ENCODE measurements at places on chromosomes 13 and 19. TPM values are rescaled to one million over a fixed set of nuclear protein-coding genes. Genes with fewer than 3 reads are reported as not detected.
A peak's percentile ranks its signal among the peaks of the same experiment; 100 is the strongest.

The CYP4F11 gene
- total RNA-seq = 65.3 TPM

DNA sequence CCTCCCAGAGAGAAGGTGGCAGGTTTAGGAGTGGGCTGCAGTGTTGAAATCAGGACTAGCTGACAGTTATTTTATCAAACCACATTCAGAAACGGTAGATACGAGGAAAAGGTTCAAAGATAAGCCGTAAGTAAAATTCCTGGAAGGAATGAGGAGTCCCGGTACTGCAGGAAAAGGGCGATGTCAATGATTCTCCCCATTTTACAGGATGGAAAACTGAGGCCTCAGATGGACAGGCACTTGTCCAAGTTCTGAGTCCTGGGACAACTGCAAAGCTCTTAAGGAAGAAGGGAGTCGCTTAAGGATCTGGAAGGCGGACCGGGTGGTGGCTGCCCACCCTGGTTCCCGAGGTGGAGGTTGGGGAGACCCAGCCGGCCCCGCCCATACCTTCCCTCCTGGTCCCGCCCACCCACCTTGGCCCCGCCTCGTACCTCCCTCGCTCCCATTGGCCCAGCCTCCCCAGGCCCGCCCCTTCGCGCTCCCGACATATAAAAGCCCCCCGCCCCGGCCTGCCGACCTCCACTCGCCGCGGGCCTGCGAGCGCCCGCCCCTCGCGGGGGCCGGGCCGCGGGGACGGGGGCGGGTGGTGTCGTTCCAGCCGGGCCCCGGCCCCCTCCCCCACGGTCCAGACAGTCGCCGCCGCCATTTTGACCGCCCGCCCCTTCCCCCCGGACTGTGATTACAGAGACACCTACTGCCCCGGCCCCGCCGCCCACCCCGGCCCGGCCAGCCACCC, 603 bp downstream of the RFX1 start:
- H3K27ac ChIP-seq = peak overlapping the region; percentile 98
- DNase-seq = peak; percentile 96
- no peaks in the 10 kb centered on the region for H3K36me3 ChIP-seq
- H3K27me3 ChIP-seq = no peaks in the 10 kb centered on the region

- no peak overlapping the region for H3K27ac ChIP-seq
- no peaks in the 10 kb centered on the region for H3K36me3 ChIP-seq
- DNase-seq = no peak
- H3K4me1 ChIP-seq = no peaks in the 10 kb centered on the region
- no peaks in the 10 kb centered on the region for H3K27me3 ChIP-seq
- no peak overlapping the region for H3K4me3 ChIP-seq
Observed at GRCh38 chr19:540867-541637, 2.8 kb upstream of the GZMM start.

The GJB2 gene
- 3.3 TPM for total RNA-seq

- peaks cover 6% of the 10 kb centered on the region for H3K36me3 ChIP-seq
- H3K27ac ChIP-seq = no peak overlapping the region
- H3K27me3 ChIP-seq = no peaks in the 10 kb centered on the region
- no peak overlapping the region for H3K4me3 ChIP-seq
- H3K4me1 ChIP-seq = no peaks in the 10 kb centered on the region
Observed at GRCh38 chr19:43913383-43913782, 21.7 kb downstream of the ZNF45 start.

GRCh38 chr19:49094505-49095482, 9.5 kb downstream of the SNRNP70 start:
- no peaks in the 10 kb centered on the region for H3K4me1 ChIP-seq
- no peak overlapping the region for H3K4me3 ChIP-seq
- no peak overlapping the region for H3K27ac ChIP-seq
- no peak for DNase-seq
- H3K36me3 ChIP-seq = peaks cover 4% of the 10 kb centered on the region

GRCh38 chr13:74966814-74967424, 515.0 kb downstream of the TBC1D4 start:
- H3K36me3 ChIP-seq = no peaks in the 10 kb centered on the region
- H3K4me1 ChIP-seq = no peaks in the 10 kb centered on the region
- H3K27ac ChIP-seq = no peak overlapping the region

- H3K36me3 ChIP-seq = no peaks in the 10 kb centered on the region
- DNase-seq = no peak
- no peaks in the 10 kb centered on the region for H3K27me3 ChIP-seq
Observed at GRCh38 chr13:23680845-23681669, 110.8 kb downstream of the TNFRSF19 start.

GRCh38 chr13:83333614-83334388, 548.5 kb downstream of the SLITRK1 start:
- no peak for DNase-seq

DNA sequence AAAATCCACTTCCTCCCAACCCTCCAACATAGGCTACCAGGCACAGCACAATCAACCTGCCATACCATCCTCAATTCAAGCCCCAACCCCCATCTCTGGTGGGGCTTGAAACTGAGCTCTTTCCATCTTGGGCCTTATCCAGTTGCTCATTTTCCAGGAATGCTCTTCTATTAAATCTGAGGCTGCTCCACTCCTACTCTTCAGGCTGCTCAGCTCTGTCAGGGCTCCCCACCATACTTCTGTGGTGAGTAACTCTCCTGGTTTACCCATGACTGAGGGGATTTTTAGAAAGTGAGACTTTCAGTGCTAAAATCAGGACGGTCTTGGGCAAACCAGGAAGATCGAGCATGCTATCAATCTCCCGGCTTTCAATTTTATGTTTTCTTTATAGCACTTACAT, 512.8 kb downstream of the LMO7 start:
- no peak overlapping the region for H3K4me3 ChIP-seq
- H3K27ac ChIP-seq = no peak overlapping the region
- no peaks in the 10 kb centered on the region for H3K4me1 ChIP-seq

The GPC5 gene
- total RNA-seq = 4.1 TPM

The SLC7A9 gene
- total RNA-seq = 22.3 TPM

DNA sequence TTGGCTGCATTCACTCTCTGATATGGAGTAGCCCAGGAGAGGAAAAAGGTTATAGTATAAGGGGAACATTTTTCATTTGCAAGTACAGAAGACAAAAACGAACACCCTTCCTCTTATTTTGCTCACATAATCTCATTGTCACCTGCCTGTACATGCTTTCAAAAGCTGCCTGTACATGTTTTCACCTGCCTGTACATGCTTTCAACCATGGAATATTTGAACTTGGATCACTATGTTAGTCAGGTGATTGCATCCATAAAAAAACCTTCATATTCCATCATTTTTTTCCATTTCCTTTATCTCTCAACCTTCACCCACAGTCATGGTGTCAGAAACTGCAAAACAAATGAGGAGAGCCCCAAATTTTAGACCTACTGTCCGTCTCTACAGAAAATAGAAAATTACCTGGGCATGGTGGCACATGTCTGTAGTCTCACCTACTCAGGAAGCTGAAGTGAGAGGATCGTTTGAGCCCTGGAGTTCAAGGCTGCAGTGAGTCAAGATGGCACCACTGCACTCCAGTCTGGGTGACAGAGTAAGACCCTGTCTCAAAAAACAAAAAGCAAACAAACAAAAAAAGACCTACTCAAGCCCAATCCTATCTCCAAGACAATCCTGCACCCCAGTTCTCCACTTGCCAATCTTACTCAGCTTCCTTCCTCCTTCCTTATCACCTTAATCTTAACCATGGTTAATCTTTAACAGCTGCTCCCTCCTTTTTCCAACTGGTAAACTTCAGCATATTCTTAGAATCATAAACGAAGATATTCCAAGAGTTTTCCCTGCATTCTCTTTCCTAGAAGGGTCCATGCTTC, 11.6 kb downstream of the IGFL2 start:
- H3K4me3 ChIP-seq = no peak overlapping the region
- H3K36me3 ChIP-seq = no peaks in the 10 kb centered on the region
- H3K4me1 ChIP-seq = no peaks in the 10 kb centered on the region
- peak overlapping the region; percentile 48 for H3K27ac ChIP-seq

The ZNF724 gene
- 19.8 TPM for total RNA-seq

The NLRP5 gene
- total RNA-seq = not detected

- H3K36me3 ChIP-seq = no peaks in the 10 kb centered on the region
- peaks cover 13% of the 10 kb centered on the region for H3K4me1 ChIP-seq
- H3K27ac ChIP-seq = peak overlapping the region; percentile 78
Observed at GRCh38 chr19:8208119-8208921, 850 bp upstream of the CERS4 start.

The KCNC3 gene
- 0.27 TPM for total RNA-seq

The ZNF574 gene
- 11.0 TPM for total RNA-seq

The CDX2 gene
- 33.0 TPM for total RNA-seq

DNA sequence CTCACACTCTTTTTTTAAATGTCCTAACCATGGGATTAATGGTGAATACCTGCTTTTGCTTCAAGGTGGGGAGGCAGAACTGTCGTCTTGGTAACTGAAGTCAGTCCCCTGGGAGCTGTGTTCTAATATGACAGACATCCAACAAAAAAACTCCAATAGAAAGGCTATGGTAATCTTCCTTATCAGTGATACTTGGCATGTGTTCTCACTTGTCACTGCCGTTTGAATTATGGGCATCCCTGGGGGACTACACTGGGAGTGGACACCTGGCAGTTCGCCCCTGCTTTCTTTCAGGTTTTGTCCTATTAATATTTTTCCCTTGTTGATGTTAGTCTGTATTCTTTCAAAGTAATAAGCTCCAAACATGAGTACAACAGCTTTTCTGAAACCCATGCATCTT, 252.6 kb downstream of the SLITRK5 start:
- no peak overlapping the region for H3K27ac ChIP-seq
- no peaks in the 10 kb centered on the region for H3K36me3 ChIP-seq
- no peak overlapping the region for H3K4me3 ChIP-seq
- no peak for DNase-seq
- no peaks in the 10 kb centered on the region for H3K27me3 ChIP-seq

DNA sequence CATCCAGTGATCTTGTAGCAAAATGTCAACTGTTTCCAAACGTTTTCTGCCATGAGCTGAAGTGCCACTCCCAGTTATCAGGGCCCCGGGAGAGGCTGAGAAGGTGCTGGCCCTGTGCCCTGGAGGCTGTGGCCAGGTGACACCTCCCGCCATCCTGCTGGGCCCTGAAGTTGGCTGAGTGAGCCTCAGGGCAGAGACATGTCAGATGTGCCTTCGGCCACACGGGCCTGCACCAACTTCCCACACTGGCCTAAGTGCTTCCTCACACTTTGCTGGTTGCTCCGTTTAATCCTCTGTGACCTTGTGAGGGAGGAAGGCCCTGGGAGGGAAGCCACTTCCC, 4.8 kb downstream of the ADPRHL1 start:
- DNase-seq = no peak
- no peaks in the 10 kb centered on the region for H3K27me3 ChIP-seq
- H3K36me3 ChIP-seq = no peaks in the 10 kb centered on the region

DNA sequence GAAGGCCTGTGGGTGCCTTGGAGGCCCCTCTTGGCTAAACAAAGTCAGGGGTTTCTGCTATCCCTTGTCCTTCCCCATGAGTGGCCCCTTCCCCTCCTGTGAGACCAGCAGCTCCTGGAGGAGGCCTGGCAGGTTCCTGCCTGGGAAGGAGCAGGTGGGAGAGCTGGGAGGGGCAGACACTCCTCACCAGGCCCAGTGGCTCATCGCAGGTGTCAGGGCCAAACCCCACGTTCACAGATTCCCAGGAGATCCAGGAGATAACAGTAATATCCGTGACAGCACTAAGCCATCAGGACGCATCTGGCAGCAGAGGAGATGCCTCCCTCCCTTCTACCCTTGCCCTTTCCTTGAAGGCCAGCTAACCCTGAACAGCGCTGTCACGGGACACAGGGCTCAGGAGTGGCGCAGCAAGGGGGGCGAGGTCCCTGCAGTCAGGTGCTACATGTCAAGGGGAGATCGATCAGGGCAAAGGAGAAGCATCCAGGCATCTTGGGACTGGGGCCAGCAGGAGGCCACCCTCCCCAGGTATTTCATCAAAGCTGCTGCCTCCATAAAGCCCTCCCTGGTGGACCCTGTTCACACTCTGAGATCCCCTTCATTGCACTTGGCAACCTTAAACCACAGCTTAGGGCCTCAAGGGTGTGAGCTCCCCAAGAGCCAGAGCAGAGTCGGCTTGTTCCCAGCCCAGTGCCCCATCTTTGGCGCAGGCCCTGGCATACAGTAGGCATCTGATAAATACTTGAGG, 4.8 kb downstream of the CEBPA start:
- no peak overlapping the region for H3K4me3 ChIP-seq
- H3K36me3 ChIP-seq = no peaks in the 10 kb centered on the region
- H3K27ac ChIP-seq = no peak overlapping the region
- H3K4me1 ChIP-seq = peaks cover 11% of the 10 kb centered on the region
- no peak for DNase-seq

All from Peyer's patch (tissue), 4 donors.